ENCODE measurements at places on chromosomes 5 and 9.

GRCh38 chr5:112077180-112077579 lies 320.2 kb upstream of the NREP start:
- DNase-seq, result no peak

DNA sequence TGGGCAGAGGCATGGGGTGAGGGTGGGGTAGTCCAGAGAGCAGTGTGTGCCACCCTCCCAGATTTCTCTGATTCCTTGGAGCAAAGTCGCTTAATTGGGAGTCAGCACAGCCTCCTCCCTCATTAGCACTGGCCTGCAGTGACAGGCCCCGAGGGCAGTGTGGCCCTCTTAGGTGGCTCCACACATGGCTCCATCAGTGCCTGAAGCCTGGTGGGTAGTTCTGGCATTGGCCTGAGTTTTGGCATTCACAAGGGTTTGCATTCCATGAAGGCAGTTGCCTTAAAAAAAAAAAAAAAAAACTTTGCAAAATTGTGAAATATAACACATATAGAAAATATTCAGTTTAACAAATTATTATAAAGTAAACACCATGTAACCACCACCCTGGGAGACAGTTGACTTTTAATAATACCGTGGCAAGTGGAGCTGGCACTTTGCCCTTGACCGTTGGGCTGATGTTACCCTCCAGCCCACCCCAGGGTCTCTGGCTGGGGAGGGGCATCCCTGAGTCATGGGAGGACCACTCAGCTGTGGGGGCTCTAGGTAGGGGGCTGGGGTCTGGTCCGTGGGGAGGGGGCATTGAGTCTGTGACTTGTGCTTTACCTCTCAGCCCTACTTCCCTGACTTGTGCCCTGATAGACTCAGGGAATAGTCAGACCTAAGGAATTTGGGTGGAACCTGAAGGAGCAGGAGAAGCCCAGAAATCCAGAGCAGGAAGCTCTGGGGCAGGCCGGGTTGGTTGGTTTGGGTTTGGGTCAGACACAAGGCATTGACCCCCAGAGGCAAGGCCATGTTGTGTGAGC lies 51.3 kb upstream of the PITX1 start:
- no peak for DNase-seq

- DNase-seq, result no peak
These were observed 7.3 kb downstream of the PIK3R1 start for GRCh38 chr5:68222824-68223354.

DNA sequence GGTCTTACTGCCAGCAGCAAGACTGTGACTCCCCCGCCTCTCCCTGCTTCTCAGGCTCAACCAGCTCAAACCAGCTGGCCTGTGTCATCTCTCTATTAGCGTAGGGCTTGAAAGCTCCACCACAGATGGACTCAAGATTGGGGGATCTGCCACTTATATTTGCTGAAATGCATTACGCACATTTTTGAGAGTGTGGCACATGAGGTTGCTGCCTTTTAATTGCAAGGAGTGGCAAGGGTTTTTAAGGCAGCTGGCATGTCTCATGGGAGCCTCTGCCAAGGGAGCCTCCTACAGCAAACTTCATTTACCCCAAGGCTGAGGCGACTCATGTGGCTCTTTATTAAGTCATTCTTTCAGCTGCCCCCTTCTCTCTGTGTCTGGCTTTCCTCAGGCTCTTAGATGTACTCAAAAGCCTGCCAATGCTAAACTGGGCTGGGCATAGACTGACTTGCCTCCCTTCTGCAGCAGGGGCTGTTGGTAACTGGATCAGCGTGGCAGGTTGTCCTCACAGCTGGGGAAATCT lies 219.3 kb downstream of the SMARCA2 start:
- DNase-seq, result no peak

DNA sequence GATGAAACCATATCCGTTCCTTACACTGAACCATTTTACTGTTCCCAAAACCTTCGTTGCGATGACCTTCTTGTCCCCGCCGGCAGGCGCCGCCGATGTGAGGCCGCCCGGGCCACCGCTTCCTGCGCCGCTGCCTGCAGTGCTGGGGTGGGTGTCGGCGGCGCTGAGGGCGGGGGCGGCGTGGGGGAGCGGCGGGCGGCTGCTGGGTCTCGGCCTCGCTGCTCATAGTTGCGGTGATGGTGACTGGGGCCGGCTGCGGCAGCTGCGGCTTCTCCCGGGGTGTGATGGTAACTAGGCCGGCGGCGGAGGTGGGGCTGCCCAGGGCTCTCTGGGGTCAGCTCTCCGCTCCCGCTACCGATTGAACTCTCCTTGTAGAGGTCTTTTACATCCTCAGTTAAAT lies 14.1 kb upstream of the OR2S2 start:
- DNase-seq, result peak; percentile 38

- no peak for DNase-seq
These were observed 77.3 kb downstream of the AMBP start for GRCh38 chr9:114000671-114001409.

DNA sequence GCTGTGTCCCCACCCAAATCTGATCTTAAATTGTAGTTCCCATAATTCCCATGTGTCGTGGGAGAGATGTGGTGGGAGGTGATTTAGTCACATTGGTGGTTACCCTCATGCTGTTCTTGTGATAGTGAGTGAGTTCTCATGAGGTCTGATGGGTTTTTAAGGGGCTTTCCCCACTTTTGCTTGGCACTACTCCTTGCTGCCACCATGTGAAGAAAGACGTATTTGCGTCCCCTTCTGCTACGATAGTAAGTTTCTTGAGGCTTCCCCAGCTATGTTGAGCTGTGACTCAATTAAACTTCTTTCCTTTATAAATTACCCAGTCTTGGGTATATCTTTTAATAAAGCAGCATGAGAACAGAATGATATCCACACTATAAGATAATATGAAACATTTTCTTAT lies 1023.4 kb downstream of the TLE4 start:
- DNase-seq, result no peak

DNA sequence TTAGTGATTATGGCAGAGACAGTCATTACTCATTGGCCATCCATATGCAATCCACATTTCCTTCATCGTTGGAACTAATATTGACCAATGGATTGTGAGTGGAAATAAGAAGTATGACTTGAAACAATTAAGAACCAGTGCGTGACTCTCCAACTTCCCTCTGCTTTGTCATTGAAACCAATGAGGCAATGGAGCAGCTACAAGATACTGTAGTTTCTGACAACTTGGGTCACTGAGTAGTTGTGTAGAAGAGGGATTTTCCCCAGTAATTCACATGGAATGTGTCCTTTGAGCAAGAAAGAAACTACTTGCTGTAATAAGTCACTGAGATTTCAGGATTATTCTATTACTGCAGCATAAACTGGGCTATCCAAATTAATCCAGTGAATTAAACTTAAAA lies 785.3 kb upstream of the RIOK2 start:
- DNase-seq, result no peak

DNA sequence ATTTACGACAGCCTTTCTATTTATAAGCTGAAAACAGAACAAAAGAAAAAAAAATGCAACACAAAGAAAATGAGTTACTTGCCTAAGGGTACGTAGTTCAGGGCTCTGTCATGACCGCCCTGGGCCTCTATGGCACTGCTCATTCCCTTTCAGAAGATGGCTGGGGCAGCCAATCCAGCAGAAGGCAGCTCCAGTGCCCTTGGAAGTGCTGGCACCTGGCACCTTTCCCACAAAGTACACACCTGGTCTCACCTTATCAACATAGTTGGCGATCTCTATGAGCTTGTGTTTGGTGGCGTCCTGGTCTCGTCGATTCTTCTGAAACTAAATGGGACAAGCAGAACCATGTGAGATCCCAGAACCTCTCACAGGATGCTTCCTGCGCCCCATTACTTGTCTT lies 53.2 kb downstream of the NIPAL4 start:
- DNase-seq, result no peak

- no peak for DNase-seq
These were observed 77.4 kb upstream of the DMRT1 start for GRCh38 chr9:764105-764524.

GRCh38 chr5:179150011-179150410 lies 89.8 kb downstream of the ZNF354C start:
- DNase-seq, result no peak

- no peak for DNase-seq
These were observed 134.5 kb downstream of the PALM2AKAP2 start for GRCh38 chr9:109914280-109915027.

DNA sequence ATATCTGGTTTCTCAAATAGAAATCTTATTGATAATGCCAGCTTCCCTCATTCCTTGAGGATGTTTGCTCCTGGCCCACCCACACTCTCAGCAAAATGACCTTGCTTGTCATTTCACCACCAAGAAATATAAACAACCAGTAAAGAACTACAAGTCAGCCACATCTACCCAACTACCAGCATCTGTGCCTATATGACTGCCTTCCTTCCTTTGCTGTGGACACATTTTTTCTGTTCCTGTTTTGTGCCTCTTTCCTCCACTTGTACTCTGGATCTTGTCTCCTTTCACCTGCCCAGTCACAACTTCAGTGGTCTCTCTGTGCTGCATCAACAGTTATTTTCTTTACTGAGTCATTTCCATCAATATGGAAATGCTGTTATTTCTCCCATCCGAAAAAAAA lies 20.3 kb downstream of the KIF2A start:
- no peak for DNase-seq

GRCh38 chr5:150227036-150227435 lies 37.2 kb downstream of the SLC6A7 start:
- no peak for DNase-seq

- DNase-seq, result no peak
These were observed 617.8 kb upstream of the DMAC1 start for GRCh38 chr9:8417341-8417740.

GRCh38 chr5:67093279-67093678 lies 103.3 kb downstream of the CD180 start:
- no peak for DNase-seq

- DNase-seq, result no peak
These were observed 3.3 kb downstream of the PRELID1 start for GRCh38 chr5:177306674-177307543.

DNA sequence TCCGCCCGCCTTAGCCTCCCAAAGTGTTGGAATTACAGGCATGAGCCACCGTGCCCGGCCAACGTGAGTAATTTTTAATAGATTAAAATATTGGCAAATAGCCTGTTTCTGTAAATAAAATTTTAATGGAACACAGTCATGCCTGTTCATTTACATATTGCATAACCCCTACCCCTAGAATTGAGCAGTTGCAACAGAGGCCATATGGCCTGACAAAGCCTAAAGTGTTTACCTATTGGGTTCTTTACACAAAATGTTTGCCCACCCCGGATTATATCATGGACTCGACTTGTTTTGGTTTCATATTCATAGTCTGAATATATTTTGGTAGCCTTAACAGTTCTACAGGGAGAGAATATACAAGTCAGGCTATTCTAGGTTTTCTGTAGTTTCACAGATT lies 5.3 kb downstream of the NSA2 start:
- no peak for DNase-seq

- DNase-seq, result peak; percentile 75
These were observed 1.3 kb downstream of the QSOX2 start for GRCh38 chr9:136244122-136244968.

DNA sequence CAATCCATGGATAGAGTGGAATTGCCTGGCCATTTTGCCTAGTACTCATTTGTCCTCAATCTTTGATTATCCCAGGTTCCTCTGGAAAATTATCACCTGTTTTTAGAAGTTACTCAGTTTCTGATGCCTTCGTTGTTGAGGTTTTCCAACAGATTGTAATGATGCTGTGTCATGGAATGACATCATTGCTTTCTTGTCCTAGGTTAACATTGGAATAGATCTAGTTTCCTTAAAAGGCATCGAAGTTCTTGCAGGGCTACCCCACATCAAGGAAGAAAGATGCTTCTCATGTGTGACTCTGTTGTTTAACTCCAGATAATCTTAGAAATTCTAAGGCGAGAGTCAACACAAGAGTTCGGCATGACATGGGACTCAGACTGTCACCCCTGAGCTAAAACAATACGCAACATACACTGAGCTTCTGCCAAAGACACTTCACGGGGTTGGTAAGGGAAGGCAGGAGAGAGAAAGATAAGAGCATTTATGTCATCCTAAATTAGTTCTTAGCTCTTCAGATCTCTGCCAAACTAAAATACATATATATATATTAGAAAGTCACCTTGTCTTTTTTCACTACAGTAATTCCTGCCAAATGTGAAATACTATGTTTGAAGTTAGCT lies 293.2 kb upstream of the WWC1 start:
- no peak for DNase-seq

GRCh38 chr5:67870662-67871061 lies 344.9 kb upstream of the PIK3R1 start:
- DNase-seq, result no peak

- DNase-seq, result no peak
These were observed 51.2 kb upstream of the TNFAIP8 start for GRCh38 chr5:119304439-119305211.

DNA sequence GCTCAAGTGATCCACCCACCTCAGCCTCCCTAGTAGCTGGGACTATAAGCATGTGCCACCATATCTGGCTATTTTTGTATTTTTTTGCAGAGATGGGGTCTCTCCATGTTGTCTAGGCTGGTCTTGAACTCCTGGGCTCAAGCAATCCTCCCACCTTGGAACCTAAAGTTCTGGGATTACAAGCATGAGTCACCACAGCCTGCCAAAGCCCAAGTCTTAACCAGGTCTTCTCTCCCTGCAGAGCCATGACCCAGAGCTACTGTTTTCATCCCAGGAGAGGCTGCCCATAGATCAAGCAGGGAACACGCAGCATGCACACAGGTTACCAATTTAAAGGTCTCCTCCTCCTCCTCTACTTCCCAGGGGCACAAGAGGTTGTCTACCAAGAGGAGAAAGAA lies 29.7 kb downstream of the PCDHGC5 start:
- no peak for DNase-seq

DNA sequence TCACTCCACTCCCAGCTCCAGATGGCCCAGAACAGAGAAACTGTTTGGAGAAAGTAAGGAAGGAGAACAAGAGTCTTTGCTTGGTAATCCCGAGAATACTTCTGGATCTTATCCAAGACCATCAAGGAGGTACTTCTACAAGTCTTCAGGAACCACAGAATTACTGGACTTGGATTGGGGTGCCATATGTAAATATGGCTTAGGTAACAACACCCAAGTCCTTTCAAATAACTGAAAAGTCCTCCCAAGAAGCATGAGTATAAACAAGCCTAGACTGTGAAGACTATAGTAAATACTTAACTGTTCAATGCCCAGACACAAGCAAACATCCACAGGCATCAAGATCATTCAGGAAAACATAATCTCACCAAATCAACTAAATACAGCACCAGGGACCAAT lies 170.0 kb downstream of the MCTP1 start:
- DNase-seq, result no peak

GRCh38 chr5:135323227-135323626 lies 75.8 kb downstream of the MACROH2A1 start:
- no peak for DNase-seq

DNA sequence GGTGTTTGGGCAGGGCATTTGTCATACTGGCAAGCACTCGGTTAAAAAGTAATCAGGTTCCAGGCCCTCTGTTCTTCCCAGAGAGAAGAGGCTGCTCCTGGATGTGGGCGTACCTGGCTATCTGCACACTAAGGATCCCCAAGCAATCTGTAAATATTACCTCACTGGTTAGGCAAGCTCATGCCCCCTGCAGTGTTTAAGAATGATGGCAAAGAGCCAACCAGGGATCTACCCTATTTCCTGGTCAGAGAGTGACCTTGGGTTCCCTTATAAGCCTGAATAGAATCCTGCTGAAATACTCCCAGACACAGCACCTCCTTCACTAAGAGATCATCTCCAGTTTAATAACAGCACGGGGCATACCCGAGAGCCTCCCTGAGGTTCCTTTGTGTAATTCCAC lies 181.2 kb downstream of the PIK3R1 start:
- DNase-seq, result no peak

GRCh38 chr9:112913326-112913725 lies 22.6 kb upstream of the SLC46A2 start:
- DNase-seq, result no peak
